ENCODE measurements at places on chromosomes 3 and 15.

DNA sequence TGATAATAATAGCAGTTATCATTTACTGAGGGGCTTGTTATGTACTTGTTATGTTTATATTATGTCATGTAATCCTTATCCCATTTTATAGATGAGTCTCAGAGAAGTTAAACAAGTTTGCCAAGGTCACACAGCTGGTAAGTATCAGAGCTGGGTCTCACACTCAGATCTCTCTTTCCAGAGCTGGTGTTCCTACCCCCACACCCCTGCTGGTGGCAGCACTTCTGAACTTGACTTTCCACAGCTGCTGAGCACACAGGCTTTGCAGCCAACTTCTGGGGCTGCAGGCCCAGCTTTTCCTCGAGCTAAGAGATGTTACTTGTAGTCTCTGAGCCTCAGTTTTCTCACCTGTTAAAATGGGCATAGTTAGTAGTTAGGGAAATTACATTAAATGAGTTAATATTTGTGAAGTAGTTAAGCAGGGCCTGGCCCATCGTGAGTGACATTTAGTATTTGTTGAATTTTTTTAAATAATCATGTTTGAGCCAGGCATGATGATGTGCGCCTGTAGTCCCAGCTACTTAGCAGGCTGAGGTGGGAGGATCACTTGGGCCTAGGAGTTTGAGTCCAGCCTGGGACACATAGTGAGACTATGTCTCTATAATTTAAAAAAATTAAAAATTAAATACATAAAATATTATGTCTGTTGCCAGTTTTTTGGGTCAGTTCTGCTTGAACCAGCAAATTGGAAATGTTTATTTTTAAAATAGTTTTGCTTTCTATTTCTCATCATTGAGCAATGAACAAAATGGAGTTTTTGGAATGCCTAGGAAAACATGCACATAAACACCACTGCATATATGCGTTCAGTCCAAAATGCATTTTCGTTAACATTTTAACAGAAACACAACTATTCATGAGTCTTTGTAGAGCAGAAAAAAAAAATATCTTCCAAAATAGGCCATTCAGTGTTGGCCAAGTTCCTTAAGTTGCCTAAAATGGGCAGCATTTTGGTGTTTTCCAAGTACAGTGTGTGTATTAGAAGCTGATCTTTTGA, 87.3 kb downstream of the SMAD6 start:
- DNase-seq, result no peak

GRCh38 chr3:29585368-29585767, 304.5 kb downstream of the RBMS3 start:
- DNase-seq, result no peak

- no peak for DNase-seq
These were observed 108.3 kb upstream of the CTDSPL start for GRCh38 chr3:37753428-37753827.

DNA sequence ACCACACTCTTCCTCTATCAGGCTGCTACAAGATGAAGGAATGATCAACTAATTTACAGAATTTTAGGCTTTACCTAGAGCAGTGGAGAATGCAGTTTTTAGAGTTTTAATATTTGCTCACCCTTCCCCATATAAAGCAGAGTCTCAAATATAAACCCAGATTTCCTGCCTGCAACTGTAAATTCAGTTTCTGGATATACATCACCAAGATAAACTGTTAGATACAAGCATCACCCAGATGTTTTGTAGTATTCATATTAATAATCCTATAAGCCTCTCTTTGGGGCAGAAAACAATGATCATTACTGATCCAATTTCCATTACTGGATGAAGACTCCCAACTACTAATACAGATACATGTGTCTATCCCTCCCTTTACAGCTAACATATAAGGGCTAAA, 205.9 kb downstream of the TNIK start:
- DNase-seq, result no peak

- DNase-seq, result no peak
These were observed 41.1 kb upstream of the GNB5 start for GRCh38 chr15:52232327-52232726.

DNA sequence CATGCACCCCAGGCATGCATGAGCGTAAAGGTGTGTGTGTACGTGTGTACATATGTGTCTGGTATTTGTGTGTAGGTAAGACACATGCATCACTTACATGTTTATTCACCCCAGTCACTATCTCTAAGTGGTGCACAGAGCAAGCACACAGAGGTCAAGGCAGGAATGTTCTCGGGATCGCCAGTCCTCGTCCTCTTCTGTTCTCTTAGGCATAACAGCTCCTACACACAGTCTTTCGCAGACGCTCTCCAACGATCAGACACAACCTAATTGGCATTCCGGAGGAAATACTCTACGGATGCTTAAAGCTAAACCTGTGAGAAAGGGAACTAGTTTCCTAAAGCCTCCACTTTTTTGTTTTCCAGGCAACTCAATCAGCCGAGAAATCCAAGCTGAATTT, 95.9 kb downstream of the ADAMTS17 start:
- DNase-seq, result no peak

- DNase-seq, result no peak
These were observed 233.5 kb downstream of the MEIS2 start for GRCh38 chr15:36866896-36867295.

DNA sequence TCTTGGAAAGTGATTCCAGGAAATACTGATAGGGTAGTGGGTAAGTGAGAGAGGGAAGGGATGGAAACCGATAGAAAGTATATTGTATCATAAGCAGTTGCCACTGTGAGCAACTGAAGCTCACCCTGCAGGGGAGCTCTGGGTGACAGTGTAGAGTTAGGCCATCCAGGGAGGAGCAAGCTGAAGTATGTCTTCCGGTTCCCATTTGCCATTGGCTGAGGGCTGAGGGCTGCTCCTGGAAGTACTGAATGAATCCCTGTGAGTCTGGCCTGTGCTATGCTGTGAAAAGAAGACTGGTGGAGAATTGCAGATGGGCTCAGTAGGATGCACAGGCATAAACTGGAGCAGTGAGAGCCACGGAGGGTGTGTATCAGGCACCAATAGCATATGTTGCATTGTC, 348.3 kb downstream of the MFSD1 start:
- no peak for DNase-seq

GRCh38 chr3:148646126-148646665, 51.5 kb upstream of the AGTR1 start:
- no peak for DNase-seq

DNA sequence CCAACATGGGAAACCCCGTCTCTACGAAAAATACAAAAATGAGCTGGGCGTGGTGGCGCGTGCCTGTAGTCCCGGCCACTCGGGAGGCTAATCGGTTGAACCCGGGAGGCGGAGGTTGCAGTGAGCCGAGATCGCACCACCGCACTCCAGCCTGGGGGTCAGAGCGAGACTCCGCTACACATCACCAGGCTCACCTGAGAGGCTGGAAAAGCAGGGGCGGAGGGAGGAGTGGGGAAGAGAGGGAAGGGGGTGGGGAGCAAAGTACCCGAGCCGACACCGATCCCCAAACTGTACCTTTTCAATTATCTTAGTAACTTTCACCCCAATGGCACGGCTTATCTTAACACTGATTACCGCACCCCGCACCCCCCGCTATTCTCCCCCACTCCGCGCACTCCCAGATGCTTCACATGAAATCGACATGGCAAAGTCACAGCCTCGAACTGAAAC, 46.4 kb upstream of the SYNM start:
- no peak for DNase-seq
